ENCODE measurements at places on chromosomes 6 and 20.

DNA sequence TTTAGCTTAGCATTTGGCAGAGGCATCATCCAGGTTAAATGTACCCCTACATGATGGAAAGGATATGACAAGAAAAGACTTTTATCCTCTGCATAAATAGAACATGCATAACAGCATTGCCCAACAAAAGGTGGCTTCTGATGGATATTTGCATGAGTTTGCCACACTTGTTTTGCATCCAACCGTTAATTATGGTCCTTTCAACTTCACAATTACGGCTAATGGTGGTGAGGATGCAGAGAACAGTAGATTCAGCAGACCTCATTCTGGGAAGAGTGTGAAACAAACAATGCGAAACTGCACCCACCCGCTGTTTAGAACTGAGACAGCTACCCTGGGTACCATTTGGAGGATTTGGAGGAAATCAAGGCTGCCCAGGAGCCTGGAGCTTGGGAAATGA, 690.9 kb upstream of the CHD6 start:
- no peak for DNase-seq

DNA sequence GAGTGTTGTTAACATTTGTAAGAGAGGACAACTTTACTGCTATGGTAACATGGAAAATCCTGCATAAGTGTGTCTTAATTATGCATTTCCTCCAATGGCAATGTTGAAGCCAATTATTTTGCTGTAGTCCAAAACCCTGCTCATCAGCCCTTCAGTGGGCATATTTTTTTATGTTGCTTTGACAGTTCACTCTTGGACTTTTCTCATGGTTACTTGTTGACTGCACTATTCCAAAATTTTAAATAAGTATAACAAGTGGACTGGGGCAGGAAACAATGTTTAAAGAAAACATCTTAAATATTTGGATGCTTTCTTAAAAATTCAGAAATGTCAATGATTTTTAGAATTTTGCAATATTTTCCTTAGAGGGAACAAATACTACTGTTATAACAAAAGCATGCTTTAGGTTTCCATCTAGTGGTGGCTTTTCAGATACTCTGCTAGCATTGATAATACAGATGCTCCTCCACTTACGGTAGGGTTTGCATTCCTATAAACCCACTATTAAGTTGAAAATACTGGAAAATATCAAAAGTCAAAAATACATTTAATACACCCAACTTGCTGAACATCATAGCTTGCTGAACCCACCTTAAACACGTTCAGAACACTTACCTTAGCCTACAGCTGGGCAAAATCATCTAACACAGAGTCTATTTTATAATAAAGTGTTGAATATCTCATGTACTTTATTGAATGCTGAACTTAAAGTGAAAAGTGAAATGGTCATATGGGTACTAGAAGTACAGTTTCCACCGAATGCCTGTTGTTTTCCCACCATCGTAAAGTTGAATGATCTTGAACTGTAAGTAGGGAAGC, 86.4 kb downstream of the ADGRG6 start:
- DNase-seq = no peak

DNA sequence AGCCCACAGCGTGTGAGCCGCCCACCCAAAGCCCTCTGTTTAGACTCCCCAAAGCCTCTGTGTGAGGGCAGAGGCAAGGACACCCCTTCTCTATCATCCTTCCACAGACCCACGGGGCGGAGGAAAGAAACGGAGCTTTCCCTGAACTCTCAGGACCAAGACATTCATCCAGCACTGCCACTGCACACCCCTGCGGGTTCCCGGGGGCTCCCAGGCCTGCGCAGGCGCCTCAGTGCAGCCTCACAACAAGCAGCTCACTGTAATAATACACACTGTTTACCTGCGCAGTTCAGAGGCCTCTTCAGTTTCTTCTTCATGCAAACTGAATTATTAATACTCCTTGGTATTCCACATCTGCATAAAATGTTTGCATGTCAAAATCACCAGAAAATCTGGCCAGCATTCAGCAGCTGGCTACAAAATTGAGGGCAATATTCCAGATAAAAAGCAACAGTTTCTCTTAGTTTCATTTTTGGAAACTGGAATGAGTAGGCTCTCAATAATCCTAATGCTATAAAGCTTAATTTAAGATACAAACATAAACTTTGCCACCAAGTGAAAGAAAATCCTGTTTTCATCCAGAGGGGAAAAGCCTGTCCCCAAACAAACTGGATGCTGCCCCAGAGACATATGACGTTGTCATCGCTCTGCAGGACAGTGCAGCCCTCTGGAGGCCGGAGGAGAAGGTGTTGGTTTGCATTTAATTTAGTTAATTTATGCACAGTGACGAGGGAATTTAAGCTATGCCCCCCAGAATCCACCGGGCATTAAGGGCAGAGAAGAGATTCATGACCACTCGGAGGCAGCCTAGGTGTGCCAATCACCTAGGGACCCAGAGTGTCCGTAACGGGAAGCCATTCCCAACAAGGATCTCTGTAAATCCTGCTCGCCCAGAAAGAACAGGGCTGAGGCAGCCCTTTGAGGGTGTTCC, 45.3 kb downstream of the NINL start:
- DNase-seq = no peak

GRCh38 chr6:20474874-20475542, 59.2 kb upstream of the CDKAL1 start:
- DNase-seq = no peak

DNA sequence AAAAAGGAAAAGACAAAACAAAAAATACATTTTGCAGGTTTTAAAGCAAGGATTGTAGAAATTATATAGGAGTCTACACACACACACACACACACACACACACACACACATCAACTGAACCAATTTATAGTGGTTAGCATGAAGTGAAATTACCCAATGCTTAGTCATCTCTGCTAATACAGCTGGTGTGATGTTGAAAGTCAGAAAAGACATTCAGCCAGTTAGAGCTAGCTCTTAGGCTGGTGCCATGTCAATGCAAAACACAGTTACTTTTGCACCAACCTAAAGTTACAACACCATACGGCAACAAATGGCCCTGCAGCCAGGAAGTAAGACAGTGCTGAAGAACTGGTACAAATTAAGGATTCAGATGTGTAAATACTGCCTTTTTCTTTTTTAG, 15.2 kb downstream of the FAM210B start:
- no peak for DNase-seq

- DNase-seq = no peak
Observed at GRCh38 chr20:19730706-19731105, 27.4 kb upstream of the RIN2 start.

DNA sequence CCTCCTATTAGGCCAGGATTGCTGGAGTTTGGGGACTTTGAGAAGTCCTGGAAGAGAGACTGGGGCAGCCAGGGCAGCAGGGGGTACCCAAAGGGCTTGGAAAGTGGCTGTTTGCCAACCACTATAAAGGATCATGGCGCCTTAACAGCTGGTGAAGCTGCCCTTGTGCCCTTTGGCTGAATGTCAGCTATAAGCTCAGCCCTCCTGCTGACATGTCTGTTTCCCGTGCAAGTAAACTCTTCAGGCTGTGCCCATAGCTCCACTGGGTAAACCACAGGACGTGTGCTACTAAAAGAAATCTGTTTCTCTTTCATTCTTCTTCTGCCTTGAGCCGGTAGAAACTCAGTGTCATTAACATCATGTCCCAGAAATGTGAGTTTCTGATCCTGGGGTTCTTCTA, 97.3 kb downstream of the CAP2 start:
- no peak for DNase-seq

DNA sequence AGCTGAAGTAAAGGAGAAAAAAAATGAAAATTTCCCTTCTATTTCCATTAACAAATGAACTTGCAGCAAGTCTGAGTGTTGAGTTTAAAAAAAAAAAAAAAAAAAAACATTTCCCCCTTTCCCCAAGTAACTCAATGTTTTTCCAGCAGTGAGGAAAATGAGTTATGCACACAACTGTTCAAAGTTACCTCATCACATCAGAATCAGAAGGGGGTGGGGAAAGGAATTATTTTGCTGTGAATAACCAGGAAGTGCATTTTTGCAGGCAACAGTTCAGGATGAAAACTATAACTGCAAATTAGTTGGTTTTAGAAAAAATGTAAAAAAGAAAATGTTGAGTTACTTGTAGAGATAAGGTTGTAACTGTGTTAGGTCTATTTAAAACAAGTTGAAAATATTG, 568.9 kb upstream of the CITED2 start:
- no peak for DNase-seq

- DNase-seq = no peak
Observed at GRCh38 chr20:54323227-54323734, 115.4 kb downstream of the PFDN4 start.

GRCh38 chr20:44701118-44701857, 13.9 kb upstream of the CCN5 start:
- no peak for DNase-seq

DNA sequence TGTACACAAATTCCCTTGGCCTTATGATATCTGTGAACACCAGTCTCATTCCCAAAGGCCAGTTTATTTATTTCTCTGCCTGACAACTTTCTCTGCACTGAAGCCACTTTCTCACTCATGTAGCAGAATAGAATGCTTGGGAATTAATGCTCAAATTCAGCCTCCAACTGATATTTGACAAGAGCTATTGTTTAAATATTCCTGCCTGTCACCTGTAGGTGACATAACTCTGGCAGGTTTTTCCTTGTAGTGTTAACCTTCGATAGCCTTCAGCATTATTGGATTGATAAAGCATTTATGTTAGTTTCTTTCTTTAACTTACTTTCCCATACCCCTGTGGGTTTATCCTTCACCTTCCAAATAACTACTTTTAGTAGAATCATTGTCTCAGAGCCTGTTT, 1183.2 kb upstream of the ADGRB3 start:
- DNase-seq = no peak

DNA sequence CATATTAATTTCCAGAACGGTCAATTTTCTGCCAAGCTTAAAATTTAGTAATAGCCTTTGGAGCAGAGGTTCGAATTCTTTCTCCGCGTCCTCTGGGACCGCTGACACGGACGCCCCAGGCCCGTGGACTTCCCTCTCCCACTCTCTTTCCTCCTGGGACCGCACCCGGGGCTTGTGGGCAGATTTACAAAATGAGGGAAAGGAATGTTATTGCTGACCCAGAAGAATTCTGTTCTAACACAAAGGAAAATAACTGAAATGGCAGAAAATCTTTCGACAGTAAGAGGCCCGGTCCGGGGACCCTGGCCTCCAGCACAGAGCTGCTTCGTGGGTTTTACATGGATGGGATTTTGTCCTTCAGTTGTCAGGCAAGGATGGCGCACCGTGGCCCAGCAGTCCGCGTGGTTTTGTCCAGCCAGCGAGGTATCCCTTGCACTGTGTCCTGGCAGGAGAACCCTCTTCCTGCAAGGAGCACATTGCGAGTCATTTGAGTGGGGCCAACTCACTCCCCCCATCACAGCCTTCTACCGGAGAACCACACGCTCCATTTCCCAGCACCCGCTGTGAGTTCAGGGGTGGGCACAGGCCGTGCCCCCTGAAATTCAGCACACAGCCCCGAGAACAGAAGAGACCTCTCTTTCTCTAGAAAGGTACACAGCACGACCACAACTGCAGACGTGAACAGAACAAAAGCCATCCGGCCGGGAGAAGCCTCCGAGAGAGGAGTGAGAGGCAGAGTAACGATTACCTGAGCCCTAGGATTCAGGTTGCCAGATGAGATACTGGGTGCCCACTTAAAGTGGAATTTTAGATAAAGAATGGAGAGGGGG, 106.0 kb upstream of the AFDN start:
- no peak for DNase-seq

GRCh38 chr6:166008441-166009369, 158.9 kb downstream of the TBXT start:
- DNase-seq = no peak

DNA sequence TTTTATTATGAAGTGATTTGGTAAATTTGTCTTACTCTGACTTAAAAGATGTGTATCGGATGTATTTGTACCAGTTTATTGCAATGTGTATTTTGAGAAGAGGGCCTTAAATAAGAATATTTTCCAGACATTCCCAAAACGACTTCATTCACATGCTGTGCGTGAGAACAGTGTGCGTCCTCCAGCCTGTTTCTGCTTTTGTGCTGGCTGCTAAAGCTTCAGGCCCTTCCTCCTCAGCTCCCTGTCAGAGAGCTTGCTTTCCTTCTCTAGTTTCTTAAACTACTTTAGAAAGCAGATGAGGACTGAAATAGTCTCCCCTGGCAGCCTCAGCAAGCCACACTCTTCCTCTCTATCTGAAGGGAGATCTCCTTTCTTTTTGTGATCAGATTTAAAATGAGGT, 157.8 kb downstream of the SAMD5 start:
- DNase-seq = no peak

Data from stimulated activated naive CD8-positive, alpha-beta T cell treated with anti-CD3 and anti-CD28 coated beads, Interleukin-15, amount 100 ng/mL, for 72 hours (primary cell).